ENCODE measurements at places on chromosomes 2 and 18. TPM values are rescaled to one million over a fixed set of nuclear protein-coding genes. Genes with fewer than 3 reads are reported as not detected.

DNA sequence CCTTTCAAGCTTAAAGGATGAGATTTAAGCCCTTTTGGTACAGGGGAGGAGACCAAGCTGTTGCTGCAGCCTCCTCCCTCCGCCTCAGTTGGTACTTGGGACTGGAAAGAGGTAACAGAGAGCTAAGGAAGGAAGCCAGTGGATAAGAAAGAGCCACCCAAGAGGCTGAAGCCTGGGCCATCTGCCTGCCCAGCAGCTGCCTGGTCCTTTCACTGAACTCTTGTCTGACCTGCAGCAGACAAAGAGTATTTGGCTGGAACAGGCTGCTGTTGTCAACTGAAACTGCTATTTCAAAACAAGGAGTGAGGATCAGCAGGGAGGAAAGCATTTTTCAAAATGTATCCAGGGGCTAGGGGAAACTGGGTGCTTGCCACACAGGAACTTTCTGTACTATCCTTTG, 30.3 kb downstream of the TNS1 start:
- no peak for DNase-seq

- peak; percentile 59 for DNase-seq
Measured at GRCh38 chr2:100381240-100381639, 36.2 kb downstream of the CHST10 start.

The ALK gene
- total RNA-seq, result 6.4 TPM

GRCh38 chr2:8229546-8229986, 452.3 kb upstream of the ID2 start:
- DNase-seq, result no peak

DNA sequence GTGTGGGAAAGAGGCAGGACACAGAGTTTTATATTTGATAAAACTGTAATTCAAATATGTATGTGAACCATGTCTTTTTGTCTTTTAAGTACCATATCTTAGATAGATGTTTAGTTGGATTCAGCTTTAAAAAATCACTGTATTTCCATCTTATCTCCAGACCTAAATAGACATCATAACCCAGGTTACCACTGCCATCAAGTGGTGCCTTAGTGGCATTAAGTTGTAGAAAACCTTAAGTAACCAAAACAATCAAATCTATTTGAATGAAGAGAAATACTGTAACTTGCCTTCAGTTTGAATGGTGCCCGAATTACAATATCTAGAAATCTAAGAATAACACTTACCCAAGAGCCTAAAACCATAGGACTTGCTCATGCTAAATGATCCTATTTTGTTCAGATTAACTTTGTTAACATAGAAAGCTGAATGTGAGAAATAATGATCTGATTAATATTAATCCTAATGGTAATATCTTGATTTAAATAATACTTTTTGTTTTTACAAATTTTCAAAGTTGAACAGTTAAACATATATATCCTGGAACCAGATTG, 92.5 kb upstream of the MAP2 start:
- peak; percentile 6 for DNase-seq

DNA sequence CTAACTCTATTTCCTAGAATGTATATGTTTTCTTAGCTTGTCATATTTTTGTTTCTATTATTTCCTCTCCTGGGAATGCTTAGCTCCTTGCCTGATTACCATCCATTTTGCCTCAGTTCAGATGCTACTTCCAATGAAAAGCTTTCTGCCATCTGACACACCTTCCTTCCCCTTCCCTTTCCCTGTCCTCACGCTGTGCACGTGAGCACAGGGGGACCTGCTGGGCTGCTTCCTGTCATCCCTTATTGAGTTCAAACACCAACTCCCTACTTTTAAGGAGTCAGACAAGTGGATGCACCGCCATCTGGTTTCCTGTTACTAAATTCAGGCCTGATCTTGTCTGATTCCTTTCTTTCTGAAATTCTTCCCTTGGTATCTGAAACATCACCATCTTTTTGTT, 2.4 kb upstream of the INO80C start:
- no peak for DNase-seq

Data from cerebellum (tissue), 4 donors.